ENCODE measurements at places on chromosomes 5 and 9.

- DNase-seq, result no peak
These were observed 168.4 kb upstream of the GDNF start for GRCh38 chr5:38008198-38008597.

DNA sequence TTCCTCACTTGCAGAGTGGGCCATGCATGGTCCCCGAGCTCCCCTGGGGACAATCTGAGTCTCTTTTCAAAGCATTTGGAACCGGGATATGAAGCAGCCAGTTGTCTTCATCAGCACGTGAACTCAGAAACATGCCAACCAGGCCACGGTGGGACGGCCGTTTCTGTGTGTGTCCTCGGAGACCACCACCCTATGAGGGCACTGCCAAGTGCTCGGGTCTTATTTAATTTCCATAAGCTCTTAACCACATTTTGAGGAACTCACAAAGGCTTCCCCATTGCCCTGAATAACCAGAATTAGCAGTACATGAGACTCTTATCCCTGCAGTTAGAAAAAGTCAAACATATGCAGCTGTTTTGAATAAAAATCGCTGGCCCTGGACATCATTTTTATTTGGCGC is 60.1 kb downstream of the OTULIN start:
- no peak for DNase-seq

DNA sequence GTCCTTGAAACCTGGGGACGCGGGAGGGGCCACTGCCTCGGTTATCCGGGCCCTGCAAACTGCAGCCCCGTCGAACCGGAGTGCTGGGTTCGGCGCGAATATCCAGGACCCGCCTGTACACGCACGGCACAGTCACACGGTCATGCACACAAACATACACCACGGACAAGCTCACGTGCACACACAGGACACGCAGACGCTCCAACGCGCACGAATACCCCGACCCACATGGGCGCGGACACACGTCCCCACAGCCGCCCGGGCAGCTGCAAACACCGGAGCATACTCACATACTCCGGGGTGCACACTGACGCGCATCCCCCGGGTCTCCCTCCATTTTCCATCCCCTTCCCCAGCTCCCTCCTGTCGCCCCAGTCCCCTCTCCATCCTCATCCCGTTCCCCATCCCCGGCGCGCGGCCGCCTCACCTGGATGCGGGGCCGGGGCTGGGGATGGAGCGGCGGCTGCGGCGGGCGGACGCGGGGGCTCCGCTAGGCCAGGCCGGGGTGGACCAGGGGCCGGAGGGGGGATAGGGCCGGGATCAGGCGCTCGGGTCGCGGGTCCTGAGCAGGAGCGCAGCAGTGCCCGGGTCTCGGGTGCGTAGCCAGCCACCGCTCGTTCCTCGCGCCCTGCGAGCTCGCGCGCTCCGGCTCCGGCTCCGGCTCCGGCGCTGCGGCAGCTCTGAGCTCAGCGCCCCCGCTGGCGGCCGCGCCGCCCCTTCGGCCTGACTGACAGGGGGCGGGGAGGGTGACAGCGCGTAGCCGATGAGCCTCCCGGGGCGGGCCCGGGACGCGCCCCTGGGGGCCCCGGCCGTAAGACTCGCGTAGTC is at the start of the genes EIF4E1B and SNCB:
EIF4E1B (plus strand) TSS at position 823 of the 828 bp plus-strand sequence. CDS start 12,113 bp downstream, outside the sequence.
SNCB (minus strand) TSS at position 682 of the 828 bp plus-strand sequence. CDS start 880 bp downstream, outside the sequence.
- DNase-seq, result no peak

GRCh38 chr5:1936901-1937300 is 54.2 kb upstream of the IRX4 start:
- DNase-seq, result no peak

GRCh38 chr9:131310833-131311554 is 21.5 kb downstream of the PLPP7 start:
- DNase-seq, result no peak

- DNase-seq, result no peak
These were observed 42.2 kb downstream of the NIPAL4 start for GRCh38 chr5:157502143-157502647.

DNA sequence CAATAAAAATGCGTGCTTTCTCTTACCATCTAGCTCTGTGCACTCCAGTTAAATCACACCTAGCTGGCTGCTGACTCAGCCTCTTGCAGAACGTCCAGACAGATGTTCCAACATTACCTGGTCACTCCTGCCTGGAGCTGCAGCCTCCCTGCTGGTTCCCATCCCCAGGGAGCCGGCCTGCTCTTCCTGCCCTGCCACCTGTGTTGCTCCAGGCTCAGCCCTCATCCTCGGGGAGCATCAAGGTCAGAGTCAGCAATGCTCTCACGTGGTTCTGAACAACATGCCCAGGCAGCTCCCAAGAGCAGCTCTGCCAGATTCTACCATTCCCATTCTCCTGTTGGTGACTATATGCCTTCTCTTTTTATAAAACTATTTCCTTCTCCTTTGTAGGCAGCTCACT is 81.3 kb downstream of the GADD45G start:
- DNase-seq, result peak; percentile 41

GRCh38 chr5:68320413-68320986 is 104.9 kb downstream of the PIK3R1 start:
- DNase-seq, result no peak

DNA sequence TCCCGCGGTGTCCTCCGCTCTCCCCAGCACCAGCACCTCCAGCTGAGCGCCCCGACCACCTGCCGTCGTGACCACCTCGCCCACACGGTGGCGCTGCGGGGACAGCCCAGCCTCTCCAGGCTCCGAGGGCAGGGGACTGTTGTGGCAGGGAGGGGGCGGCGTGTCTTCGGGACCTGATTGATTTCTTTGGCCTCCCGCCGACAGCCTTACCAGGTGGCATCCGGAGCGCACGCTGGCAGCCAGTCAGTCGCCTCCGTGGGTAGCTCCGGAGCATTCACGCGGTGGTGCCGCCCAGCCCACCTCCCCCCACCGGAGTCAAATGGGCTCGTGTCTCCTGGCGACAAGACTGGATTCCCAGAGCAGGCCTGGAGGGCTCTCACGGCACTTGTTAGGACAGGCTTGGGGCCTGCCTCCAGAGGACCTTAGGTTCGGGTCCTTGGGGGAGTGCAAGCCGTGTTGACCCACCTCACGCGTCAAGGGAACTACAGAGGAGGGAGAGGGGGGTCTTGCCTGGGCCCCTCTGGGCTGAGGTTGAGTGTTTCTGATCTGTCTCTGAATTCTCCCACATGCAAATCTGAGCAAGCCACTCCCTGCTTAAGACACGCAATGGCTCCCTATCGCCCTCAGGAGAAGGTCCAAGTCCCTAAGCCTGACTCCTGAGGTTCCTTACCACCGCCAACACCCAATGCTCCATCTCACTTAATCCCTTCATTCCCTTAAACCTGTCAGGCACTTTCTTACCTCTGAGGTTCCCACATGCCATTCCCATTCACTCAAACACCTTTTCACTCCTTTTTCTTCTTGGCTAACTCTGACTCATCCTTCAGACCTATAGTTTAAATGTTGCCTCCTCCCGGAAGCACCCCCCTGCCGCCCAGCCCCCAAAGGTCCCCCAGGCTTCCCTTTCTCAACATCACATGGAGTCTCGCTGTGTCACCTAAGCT is 51.2 kb upstream of the GGTA1 start:
- DNase-seq, result peak; percentile 46

- DNase-seq, result no peak
These were observed 38.1 kb downstream of the RNF145 start for GRCh38 chr5:159171274-159171673.

DNA sequence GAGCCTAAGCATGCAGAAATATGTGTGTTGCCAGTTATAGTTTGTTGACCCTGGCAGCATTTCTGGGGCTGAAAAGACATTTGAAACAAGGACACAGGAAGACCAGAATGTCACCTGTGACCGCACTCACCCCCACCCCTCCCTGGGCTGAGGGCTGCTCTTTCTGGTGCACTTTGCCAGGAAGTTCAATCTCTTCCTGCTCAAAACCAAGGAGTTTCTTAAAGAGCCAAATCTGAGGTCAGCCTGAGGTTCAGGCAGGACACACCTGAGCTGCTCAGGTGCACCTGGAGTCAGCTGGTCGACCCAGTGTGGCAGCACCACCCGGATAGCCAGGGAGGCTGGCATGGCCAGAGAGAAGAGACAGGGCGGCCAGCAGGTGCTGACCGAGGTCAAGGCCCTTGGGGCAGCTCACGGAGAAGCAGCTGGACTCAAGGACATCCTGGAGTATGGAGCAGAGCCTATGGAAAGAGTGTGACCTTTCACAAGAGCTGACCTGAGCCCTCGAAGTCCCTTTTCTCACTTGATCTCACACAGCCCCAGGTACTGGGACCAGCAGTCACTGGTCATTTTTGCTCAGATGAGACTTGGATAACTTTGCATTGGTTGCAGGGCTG is 376.9 kb upstream of the IRX4 start:
- DNase-seq, result no peak

All from NCI-H1694 treated with DMSO at 0.1 percent for 48 hours (cell line).